Right atrium auricular region (tissue), 2 donors: ENCODE measurements at places on chromosomes 4 and X.

DNA sequence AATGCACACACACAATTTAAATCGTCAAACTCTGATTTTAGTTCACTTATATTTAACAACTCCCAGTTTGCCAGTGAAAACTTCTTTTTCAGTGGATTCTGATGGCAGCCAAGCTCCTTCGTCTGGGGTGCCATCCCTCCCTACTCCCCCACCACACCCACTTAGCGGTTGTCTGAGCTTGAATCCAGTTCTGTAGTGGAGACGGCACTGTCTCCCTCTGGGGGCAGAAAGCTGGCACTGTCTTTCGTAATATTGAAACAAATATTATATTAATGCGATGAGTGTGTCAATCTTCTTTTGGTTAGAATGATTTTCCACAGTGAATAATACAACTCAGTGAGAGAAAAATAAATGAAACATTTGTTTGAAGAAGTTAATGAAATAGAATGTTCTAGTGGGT lies 5.4 kb downstream of the MEPE start:
- DNase-seq = no peak

DNA sequence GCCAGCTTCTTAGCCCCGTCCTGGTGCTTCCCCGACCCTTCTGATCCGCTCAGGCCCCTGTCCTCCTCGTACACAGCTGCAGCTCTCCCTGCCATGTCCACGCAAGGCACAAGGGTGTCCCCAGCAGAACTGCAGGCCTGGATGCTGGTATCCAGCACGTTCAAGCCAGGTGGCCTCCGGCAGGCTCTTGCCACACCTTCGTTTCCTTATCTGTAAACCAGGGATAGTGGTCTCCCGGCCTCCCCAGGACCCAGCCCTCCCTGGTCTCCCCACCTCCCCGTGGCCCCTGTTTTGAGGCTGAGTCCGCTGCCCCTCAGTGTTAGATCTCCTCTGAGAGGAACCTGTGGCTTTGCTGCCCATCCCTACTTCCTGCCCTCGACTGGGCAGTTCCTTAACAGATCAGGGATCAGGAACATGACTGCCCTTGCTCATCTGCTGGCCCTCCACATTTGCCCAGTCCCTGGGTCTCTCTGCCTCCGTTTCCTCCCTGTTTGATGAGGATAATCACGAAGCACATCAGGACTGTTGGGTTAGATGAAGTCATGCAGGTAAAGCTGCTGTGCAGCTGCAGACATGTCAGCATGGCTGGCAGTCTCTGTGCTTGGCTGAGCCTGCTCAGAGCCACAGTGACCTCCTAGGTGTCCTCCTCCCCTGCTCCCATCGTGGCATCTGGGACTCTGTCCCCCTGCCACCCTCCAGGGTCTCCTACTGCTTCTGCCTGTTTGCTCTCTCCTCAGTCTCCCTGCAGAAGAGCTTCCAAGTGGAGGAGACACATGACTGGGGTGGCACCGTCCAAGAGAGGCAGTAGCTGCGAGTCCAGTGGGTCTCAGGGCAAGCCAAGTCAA lies 32.9 kb downstream of the PIGG start:
- no peak for DNase-seq

DNA sequence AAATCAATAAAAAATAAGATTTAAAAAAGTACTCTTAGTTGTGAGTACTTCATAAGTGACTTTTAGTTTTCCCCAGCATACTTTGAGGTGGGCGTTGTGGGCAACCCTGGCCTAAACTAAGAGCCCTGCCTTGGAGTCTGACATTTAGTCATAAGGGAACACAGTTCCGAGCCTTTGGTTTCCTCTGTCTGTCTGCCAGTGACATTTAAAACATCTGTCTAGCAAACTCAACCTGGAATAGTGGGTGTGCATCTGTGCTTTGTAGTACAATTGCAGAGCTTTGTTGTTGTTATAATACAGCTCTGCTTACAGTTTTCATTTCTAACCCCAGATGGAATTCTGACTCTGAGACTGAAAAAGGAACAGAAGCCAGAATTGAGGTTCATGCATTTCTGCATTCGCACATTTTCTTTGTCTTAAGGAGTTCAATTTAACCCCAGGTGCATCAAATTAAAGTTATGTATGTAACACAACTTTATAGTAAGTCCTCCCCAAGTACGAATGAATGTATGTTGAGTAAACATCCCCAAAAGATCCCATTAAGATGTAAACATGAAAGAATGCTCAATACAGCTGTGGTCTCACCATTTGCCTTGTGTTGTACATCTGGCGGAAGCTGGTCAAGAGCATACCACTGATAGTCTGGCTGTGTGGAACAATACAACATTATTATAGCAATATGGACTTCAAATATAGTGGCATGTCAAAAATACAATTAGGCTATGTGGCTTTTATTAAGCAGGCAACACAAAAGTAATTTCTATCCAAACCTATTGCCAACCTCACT lies 25.9 kb downstream of the TNIP3 start:
- no peak for DNase-seq

DNA sequence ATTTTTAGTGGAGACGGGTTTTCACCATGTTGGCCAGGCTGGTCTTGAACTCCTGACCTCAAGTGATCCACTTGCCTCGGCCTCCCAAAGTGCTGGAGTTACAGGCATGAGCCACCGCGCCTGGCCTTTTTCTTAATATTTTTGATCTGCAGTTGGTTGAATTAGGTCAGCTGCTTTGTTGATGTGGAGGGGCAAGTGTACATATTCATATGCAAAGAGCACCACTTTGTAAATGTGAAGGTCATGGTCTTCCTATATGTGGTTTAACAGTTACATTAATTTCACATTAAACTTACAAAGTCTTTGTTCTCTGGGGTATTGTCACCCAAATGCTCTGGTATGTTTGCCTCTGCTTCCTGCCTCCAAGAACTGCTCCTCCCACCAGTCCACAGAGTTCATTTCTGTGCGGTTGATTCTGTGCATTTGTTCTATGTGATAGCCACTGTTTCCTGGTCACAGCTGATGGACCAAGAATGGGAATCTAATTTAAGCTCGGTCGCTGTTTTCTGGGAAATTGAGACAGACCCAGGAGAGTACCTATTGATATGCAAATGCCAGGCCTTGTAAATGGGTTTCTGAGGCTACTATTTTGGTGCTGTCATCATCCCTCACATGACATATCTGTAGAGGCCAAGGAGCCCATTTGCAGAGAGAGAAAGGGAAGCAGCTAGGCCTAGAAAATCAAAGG lies 26.9 kb upstream of the HPSE start:
- no peak for DNase-seq

GRCh38 chr4:17103231-17103630 lies 204.8 kb upstream of the LDB2 start:
- DNase-seq = no peak

DNA sequence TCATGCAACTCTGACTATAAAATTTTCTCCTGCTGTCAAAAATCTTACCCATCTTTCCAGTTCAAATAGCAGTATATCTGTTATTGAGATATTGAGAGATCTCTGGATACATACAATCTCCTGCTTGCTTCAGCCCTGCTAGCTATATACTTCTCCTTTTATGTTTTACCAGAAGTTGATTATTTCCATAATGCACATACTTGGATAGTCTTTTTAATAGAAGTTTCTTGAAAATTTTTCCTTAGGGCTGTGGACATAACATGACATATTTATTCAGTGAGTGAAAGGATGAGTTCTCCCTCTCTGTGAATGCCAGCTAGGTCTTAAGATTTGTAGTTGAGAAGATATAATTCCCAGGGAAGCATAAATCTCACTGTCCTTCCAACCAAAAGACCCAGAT lies 234.1 kb upstream of the NR3C2 start:
- no peak for DNase-seq

- no peak for DNase-seq
These were observed 119.2 kb upstream of the GRID2 start for GRCh38 chr4:92184566-92184965.

- DNase-seq = no peak
These were observed at the start of gene UBL4A for GRCh38 chrX:154486396-154487207. Gene UBL4A, minus strand, starts transcription at chrX:154486615. Its CDS starts 31 bp downstream, at chrX:154486584.

GRCh38 chr4:110245577-110245976 lies 47.2 kb upstream of the ELOVL6 start:
- no peak for DNase-seq

- DNase-seq = no peak
These were observed 71.9 kb downstream of the STARD8 start for GRCh38 chrX:68719181-68719903.

DNA sequence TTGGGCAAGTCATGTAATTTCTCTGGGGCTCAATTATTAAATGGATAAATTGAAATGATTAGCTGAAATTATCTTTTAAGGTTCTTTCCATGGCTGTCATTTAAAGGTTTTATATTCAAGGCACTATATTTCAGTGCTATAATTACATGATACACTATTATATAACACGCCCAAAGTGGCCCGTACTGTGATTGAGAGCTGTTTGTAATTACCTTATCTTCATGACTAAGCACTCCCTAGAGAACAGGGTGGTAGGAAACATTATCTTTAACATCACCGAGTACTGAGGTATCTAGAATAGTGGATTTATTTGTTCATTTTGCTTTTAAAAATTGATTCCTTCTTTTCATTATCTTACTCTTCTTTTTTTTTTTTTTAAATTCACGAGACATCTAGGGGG lies 79.0 kb downstream of the DIAPH2 start:
- no peak for DNase-seq

GRCh38 chr4:55175779-55176231 lies 50.4 kb upstream of the KDR start:
- DNase-seq = no peak

- no peak for DNase-seq
These were observed 685.8 kb downstream of the GABRG1 start for GRCh38 chr4:45438047-45438446.

- no peak for DNase-seq
These were observed 29.3 kb upstream of the LRAT start for GRCh38 chr4:154714339-154715040.

GRCh38 chrX:37815366-37815765 lies 32.0 kb downstream of the DYNLT3 start:
- no peak for DNase-seq

- DNase-seq = no peak
These were observed 208.8 kb downstream of the OR13H1 start for GRCh38 chrX:131752493-131753198.

DNA sequence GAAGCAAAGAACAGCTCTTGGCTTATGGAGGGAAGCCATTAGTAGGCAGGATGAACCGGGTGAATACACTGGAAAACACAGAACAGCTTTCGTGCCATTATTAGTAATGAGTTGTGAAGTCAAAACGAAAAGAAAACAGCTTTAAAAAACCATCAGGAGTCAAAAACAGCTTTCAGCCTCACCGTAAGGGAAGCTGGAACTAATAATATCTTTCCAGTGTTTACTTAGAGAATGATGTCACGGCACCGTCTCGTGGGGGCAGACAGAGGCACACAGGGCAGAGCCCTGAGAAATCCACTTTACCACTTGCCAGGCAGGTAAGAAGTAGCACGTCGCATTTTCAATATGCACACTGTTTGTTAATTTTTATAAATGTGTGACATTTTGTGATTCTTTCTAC lies 37.9 kb upstream of the HMX1 start:
- no peak for DNase-seq

DNA sequence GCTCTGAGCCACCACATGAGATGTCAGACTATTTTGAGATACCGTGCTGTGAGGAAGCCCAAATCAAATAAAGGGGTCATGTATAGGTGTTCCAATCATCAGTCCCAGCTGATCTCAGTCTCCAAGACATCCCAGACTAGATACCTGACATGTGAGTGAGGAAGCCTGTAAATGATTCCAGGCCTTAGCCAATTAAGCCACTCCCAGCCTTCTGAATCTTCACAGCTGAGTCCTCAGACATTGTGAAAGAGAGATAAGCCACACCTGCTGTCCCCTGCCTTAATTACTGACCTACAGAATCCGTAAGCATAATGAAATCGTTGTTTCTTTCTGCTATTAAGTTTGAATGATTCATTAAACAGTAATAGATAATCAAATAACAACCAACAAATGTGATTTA lies 671.4 kb downstream of the ZNF674 start:
- DNase-seq = no peak

DNA sequence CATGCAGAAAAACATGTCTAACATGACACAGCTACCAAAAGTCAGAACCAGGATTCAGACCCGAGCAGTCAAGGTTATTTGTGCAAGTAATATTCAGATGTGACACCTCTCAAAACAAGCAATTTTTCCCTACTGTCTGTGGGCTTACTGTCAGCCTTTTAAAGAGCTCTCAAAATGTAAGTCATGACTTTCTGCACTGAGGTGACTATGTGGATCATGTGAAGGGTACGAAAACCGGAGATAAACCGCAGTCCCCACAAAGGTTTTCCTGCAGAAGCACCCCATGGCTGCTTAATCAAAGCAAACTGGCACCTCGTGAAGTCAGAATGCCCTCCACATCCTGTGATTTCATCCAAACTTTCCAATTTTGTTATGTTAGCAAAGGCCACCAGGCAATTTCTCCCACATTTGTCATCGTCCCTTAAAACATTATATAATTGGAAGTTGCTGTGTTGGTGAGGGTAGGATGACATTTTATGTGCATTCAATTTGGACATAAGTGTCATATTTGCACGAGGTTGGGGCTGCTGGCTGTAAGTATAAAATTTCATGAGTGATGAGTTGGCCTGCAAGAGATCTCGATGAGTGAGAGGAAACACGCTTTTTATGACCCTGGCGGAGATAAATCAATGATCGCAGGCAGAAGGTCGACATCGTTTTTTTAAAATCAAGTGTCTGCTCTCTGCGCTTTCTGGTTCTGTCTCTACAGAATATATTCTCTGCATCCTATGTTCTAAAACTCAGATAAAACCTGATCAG lies 161.2 kb downstream of the STK32B start:
- DNase-seq = no peak

DNA sequence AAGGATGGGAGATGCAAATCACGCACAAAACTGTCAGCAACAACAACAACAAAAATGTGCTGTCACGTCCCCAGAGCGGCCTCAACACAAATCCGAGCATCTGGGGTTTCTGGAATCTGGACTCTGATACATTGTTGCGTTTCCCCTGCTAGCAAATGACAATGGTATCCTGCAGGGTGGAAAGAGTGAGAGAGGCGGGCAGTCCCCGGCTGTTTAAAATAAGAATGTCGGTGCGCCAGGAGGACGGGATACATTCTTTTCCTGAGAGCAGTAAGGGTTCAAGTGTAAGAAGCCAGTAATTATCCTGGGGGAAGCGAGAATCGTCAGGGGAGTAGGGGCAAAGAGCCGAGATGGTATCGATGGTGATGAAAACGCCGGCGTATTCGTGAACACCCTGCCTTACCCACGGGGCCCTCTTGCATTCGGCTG lies 310.2 kb downstream of the ASMT start:
- DNase-seq = no peak

- DNase-seq = no peak
These were observed 5.1 kb downstream of the IL3RA start for GRCh38 chrX:1341545-1342184.

DNA sequence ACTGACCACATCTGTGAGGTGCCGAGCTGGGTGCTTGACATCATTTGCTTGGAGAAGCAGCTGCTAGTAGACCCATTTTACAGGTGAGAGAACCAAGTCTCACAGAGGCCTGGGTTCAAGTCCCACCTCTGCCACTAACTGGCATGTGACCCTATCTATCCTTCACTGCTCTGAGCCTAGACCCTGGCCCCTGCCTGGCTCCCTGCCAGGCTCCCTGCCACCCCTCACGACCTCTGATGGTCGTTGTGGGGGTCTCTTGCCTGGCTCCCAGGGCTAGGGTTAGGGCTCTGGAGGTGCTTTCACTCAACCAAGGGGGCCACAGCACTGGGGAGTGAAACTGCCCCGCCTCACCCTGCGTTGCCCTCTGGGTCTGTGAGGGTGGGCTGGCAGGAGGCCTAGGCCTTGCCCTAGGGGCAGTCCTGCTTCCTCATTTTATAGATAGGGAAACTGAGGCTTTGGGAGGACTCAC lies 7.2 kb upstream of the ADD1 start:
- no peak for DNase-seq

- no peak for DNase-seq
These were observed 650.0 kb upstream of the BOD1L1 start for GRCh38 chr4:14277505-14277904.
